ENCODE measurements at places on chromosomes 3 and 15.
A peak's percentile ranks its signal among the peaks of the same experiment; 100 is the strongest.

- DNase-seq, result no peak
Measured at GRCh38 chr3:96209699-96210098, 604.7 kb upstream of the EPHA6 start.

- no peak for DNase-seq
Measured at GRCh38 chr3:156460206-156460611, 94.7 kb downstream of the SSR3 start.

GRCh38 chr3:136862617-136863322 lies 762 bp downstream of the NCK1 start:
- DNase-seq, result peak; percentile 82

DNA sequence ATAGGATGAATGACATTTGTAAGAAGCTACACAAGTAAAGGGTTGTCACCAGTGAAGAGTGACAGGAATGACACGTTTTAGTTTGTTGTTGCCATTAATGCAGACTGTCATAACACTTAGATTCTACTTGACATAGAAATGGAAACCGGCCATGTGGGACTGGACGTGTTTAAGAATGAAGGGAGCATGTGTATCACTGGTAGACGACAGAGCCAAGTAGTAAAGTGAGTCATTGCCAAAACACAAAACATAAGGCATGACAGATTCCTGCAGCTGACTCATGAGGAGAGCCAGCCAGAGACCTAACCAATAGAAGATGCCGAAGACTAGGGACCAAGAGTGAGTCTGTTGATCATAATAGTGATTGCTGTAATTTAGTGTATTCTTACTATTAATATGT lies 106.2 kb upstream of the PLAAT1 start:
- DNase-seq, result no peak

- DNase-seq, result no peak
Measured at GRCh38 chr3:122213650-122214049, 30.2 kb downstream of the CASR start.

GRCh38 chr3:17625133-17625532 lies 117.3 kb downstream of the TBC1D5 start:
- no peak for DNase-seq

- no peak for DNase-seq
Measured at GRCh38 chr3:113832477-113833164, 6.0 kb upstream of the GRAMD1C start.

- no peak for DNase-seq
Measured at GRCh38 chr3:110881069-110881468, 190.5 kb upstream of the NECTIN3 start.

GRCh38 chr3:9420850-9421549 lies 23.6 kb downstream of the SETD5 start:
- DNase-seq, result no peak

GRCh38 chr15:25710184-25710583 lies 152.9 kb downstream of the ATP10A start:
- peak; percentile 78 for DNase-seq

GRCh38 chr3:125123451-125124305 lies 67.9 kb upstream of the HEG1 start:
- DNase-seq, result no peak

GRCh38 chr3:98584547-98584946 lies 8.9 kb downstream of the CPOX start:
- no peak for DNase-seq

GRCh38 chr3:144859161-144859560 lies 887.5 kb downstream of the DIPK2A start:
- no peak for DNase-seq

GRCh38 chr15:58839485-58839884 lies 68.4 kb downstream of the MINDY2 start:
- peak; percentile 59 for DNase-seq

- no peak for DNase-seq
Measured at GRCh38 chr3:55893045-55893664, 406.0 kb upstream of the WNT5A start.

DNA sequence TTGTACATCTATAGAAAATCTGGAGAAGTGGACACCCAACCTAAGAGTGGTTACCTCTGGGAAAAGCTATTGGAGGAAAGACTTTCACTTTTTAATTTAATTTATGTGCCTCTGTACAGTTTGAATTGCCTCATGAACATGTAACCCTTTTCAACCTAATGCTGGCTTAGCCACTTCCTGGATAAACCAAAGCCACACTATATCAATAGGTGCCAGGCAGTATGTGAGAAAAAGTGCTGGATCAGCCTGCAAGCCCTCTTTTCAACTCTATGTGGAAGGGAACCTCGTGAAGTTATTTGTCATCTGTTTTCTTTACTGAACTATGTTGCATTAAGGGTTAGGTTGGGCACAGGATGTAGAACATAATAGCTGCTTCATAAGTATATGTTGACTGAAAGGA lies 9.3 kb upstream of the TOPAZ1 start:
- no peak for DNase-seq

DNA sequence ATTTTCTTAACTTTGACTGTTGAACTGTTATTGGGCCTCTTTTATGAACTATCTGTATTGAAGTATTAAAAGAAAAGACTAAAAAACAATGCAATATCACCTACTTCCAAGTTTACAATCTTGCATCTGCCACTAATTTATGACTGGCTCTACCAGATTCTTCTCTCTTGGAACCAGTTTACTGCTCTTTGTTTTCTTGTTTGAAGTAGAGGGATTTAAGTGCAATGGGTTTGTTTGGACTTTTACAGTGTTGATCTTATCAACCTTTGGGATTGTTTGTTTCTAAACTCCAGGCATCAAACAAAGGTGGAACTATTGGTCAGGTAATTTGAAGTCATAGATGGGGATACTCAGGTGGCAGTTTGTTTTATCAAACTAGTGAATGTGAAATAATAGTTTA lies 43.0 kb upstream of the MEIS2 start:
- DNase-seq, result peak; percentile 91

DNA sequence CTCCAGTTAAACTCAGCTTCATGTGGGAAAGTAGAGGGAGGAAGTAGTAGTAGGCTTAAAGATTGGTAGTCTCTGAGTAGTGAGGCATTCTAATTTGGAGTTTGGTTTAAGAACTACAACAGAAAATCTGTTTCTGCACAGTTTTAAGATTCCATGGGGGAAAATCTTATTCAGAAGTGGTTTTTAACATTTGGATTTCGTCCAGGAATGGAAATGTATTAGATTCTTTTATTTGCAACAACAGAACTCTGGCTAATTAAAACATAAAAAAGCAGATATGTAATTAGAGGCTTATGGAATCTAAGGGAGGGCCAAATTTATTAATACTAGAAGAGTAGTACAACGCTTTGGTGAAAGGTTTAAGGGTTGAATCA lies 36.0 kb downstream of the NECTIN3 start:
- DNase-seq, result no peak

DNA sequence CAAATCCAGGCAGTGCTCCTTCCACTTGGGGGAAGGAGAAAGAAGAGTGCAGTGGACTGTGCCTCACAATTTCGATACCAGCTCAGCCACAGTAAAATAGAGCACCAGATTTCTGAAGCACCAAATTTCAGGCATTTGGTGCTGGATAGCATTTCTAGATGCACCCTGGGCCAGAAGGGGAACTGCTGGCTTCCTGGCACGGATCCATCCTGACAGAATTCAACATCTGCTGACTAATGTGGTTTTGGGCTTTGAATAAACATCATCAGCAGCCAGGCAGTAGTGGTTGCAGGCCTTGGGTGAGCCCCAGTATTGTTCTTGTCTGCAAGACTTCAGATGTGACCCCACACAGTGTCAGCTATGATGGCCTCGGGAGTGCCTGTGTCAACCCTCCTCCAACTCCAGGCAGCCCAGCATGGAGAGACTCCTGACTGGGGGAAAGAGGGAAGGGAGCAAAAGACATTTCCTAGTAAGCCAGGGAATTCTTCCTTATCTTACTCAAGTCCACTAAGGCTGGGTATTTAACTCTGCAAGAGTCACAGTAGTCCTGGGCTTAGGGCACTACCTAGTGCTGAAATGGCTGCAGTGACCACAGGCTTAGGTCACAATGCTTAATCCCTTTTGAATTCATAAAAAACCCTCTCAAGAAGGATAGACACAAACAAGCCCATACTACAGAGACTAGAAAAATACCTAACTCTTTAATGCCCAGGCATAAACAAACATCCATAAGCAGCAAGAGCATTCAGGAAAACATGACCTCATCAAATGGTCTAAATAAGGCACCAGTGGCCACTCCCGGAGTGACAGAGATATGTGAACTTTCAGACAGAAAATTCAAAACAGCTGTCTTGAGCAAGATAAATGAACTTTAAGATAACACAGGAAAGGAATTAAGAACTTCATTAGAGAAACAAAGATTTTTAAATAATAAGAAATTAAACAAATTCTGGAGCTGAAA lies 74.7 kb downstream of the SPATA16 start:
- no peak for DNase-seq

DNA sequence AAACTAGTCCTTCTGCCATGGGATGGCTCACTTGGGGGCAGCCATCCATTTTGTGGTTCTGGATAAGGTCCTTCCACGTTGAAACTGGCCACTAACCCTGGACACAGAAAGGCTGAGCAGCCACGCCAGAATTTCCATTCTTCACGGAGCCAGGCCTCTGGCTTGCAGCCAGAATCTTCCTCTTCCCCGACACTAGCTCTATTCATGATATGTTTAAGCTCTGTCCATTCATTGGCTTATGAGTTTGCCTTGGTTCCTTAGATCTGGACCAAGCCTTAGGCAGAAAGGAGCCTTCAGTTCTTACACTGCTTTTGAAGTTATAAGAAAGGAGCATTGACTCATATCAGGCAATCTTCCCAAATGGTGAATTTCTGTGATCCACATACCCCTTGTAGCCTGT lies 288.4 kb upstream of the GOLGA6L4 start:
- no peak for DNase-seq

DNA sequence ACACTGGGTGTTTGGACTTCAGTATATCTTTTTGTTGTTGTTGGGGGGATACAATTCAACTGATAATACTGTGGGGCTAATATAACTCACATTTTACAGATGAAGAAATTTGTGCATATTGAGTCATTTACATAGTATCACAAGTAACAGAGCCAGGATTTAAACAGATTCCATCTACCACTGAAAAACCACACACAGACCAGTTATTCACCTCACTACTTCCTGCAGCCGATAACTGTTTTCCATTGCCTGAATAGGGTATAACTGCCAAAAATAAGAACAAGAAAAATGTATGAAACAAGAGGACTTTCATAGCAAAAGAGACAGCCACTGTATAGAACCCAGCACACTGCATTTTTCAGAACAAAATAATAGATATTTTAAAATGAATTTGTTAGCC lies 215.8 kb upstream of the CNTN6 start:
- no peak for DNase-seq
